ENCODE measurements at places on chromosomes 11 and 22. TPM values are rescaled to one million over a fixed set of nuclear protein-coding genes. Genes with fewer than 3 reads are reported as not detected.

ROM1 gene
- total RNA-seq: 6.3 TPM

TRPC6 gene
- 0.46 TPM for total RNA-seq

DNA sequence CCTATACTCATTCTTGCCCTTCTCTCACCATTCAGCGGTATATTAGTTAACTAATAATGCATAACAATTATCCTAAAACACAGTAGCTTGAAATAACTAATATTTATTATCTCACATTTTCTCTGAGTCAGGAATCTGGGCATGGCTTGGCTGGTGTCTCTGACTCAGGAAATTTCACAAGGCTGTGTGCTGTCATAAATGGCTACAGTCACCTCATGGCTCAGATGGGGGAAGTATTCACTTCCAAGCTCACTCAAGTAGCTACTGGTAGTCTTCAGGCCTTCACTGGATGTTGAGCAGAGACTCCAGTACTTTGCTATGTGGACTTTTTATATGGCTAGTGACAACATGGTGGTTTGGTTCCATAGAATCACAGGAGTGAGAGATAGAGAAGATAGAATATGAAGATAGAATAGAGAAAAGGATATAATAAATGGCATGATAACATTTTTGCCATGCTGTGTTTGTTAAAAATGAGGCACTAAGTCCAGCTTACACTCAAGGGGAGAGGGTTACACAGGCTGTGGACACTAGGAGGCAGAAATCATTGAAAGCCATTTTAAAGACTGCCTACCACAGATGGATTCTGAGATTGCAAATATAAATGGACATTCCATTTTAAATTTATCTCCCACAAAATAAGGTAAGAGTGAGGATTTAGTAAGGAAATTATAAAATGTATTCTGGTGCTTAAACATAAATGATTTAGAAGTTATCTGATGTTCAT is 997.8 kb upstream of the CHORDC1 start:
- ATAC-seq: peak; percentile 33

GRCh38 chr11:85310479-85310878 is 316.7 kb downstream of the DLG2 start:
- ATAC-seq: no peak

DNA sequence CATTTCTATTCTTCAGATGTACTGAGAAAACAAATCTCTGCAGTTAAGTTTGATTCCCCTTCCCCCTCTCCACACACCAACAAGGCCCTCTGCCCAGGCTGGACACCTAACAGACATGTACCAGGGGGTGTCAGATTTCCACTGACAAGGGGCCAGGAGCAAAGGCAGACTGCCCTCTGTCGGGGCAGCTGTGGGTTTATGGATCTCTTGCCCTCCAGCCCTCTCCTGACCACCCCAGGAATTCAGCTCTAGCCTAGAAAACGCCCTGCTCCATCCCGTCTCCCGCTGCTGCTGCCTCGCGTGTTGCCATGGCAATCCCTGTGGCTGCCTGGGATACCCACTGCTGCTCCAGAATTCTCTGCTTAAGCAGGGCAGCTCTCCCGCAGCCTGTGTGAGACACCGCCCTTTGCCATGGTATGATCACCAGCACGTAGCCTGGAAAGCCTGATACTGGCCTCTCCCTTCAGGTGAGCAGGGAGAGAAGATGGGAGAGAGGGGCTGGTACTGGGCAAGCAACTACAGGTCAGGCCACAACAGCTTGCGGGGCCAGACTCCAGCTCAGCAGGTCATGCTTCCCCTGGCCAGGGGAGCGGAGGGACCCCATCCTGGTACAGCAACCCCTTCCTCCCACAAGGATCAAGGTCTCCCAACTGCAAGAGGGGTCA is 41.6 kb downstream of the BUD13 start:
- peak; percentile 37 for ATAC-seq

DNA sequence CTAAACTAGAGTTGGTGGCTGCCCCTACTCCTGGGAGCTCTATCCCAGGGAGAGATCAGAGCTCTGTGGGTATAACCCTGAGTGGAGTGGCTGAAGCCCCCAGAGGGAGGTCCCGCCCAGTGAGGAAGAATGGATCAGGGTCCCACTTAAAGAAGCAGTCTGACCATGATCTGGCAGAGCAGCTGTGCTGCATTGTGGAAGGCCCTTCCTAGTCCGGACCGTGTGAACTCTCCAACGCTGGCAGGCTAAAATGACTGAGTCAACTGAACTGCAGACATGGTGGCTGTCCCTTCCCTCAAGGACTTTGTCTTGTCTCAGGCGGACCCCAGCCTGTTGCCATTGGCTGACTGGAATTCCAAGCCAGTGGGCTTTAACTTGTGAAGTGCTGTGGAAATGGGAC is 494.2 kb downstream of the FAM181B start:
- ATAC-seq: no peak

GRCh38 chr11:71144736-71145135 is 107.6 kb downstream of the SHANK2 start:
- ATAC-seq: no peak

DNA sequence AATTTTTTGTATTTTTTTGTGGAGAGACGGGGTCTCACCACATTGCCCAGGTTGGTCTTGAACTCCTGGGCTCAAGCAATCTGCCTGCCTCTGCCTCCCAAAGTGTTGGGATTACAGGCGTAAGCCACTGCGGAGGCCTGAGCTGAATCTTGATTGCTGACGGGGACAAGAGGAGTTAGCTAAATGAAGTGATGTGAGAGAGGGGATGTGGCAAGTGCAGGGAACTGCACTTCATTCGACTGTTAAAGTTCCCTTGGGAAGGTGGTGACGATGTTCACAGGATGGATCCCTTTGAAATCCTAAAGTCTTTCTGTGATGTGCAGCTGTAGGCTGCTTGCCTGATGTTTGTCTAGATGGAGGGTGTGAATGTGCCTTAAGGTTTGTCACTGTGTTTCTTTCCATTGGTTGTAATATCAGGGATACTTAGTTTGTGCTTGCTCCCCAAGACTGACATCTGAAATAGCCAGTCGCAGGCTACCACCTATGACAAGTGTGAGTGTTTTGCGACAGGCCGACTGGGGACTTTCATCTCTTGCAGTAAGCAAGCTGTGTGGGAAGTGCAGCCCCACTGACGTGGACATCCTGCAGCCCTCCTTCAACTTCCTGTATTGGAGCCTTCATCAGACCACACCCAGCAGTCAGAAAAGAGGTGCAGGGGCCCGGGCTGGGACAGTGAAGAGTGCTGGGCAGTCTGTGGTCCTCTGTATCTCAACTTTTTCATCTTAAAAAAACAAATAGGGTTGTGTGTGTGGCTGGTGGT is 19.6 kb upstream of the CCDC134 start:
- ATAC-seq: peak; percentile 82

DNA sequence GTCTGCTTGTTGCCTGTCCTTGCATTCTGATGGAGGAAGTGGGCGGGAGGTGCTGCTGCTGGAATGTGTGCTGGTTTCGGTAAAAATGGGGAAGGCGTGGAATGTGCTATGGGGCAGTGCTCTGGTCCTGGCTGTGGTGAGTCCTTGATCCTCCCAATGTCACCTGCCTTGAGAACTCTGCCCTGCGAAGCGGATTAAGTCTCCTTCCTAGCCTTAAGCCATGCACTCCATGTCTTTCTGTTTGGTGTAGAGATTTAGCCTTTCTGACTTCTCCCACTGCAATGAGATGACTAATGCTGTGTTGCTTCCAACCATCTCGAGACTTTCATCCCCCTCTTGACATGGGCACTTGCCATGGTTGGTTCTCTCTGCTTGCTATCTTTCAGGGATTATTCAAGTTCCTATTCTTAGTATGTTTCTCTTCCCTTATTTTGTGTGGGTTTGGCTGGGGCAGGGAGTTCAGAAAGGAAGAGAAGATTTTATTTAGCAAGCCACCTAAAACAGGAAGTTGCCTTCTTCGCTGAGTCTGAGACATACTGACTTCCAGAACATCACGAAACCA is 687.9 kb downstream of the NTM start:
- ATAC-seq: no peak

DNA sequence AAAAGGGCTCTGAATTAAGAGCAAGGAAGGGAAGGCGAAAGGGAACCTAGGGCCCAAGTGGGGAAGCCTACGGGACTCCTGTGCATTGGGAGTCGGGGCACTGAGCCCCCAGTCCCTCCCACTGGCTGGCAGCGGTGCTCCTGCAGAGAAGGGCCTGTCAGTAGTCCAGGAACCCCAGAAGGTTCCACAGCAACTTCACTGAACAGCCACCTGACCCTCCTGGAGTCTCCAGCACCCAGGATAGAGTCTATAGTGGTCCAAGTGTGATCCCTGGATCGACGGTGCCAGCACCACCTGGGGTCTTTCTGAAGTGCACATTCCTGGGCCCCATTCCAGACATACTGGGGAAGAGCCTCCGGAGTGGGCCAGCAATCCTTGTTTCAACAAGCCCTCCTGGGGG is 100.0 kb upstream of the B3GAT1 start:
- ATAC-seq: no peak

DNA sequence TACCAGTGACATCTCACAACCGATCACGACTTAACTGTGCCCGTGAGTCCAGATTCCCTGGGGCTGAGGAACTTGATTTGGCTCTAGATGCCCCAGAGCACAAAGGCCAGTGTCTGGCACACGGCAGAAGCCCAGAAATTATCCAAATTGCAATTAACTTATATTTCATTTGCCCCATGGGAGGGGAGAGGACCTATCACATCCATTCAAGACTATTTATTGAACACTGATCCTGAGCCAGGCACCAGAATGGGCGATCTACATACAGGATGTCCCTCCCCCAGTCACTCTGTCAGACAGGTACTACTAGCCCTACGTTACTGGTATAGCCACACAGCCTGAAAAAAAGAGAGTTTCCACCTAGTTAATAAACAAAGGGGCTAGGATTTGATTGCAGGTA is 5.1 kb downstream of the DNAL4 start:
- ATAC-seq: no peak

GRCh38 chr11:130426837-130427341 is 1.5 kb downstream of the ADAMTS8 start:
- ATAC-seq: no peak

DNA sequence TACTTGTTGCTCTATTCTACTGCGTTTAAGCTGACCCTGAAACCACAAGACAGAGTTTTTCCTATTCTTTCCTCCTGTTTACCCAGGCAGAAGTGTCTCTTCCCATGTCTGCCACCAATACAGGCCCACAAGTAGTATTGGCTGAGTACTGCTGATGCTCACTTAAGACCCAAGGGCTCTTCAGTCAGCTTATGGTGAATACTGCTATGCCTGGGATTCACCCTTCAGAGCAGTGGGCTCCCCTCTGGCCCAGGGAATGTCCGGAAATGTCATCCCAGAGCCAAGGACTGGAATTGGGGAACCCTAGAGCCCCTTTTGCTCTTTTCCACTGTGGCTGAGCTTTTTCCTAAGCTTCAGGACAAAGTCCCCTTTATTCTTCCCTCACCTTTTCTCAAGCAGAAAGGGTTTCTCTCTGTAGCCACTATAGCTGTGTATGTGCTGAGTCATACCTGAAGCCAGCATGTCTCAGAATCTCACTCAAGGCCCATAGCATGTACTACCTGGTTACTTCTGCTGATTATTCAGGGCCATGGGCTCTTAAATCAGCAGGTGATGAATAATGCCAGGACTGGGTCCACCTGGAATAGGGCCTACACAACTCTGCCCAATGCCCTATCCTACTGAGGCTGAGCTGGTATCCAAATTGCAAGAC is 745.8 kb upstream of the ANO5 start:
- ATAC-seq: peak; percentile 46

- ATAC-seq: no peak
These were observed 132.4 kb upstream of the ZC3H12C start for GRCh38 chr11:109960831-109961230.

- no peak for ATAC-seq
These were observed 9.0 kb downstream of the RAC2 start for GRCh38 chr22:37234736-37235711.

MS4A12 gene
- not detected for total RNA-seq

DNA sequence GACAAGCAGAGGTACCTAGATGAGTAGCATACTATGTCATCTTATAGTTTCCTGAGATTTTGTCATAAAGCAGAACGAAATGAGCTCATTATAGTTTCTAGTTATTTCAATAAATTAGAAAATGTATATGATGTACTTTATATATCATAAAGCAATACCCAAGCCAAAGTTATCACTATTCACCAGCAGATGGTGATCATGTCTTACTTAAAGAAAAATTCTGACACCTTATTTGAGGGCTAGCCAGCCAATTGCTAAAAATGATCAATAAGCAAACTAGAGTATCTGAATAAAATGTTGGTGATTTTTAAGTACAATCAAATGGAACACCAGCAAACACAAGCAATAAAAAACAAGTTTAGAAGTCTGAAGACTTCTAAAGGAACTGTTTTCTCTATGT is 44.1 kb downstream of the RSF1 start:
- peak; percentile 44 for ATAC-seq

RTN4R gene
- total RNA-seq: 17.7 TPM

MS4A7 gene
- total RNA-seq: not detected

- no peak for ATAC-seq
These were observed 11.9 kb downstream of the DUSP8 start for GRCh38 chr11:1560002-1560648.

DNA sequence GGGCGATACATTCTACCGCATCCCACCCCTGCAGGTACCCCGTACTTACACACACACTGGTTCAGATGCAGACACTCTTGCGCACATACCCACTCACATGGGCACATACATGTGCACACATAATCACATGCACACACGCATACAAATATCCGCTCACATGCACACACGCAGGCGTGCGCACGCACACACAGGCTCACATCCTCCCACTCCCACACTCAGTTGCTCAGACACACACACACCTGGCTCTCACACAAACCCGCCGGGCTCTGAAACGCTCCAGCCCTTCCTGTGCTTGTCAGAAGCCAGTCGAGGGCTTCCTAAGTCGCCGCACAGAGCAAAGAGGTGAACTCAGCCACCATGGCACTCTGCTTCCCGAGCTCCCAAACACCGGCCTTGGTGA is 164.5 kb downstream of the CRYBB2 start:
- peak; percentile 16 for ATAC-seq

- no peak for ATAC-seq
These were observed 38.1 kb downstream of the GRAMD4 start for GRCh38 chr22:46657996-46658947.

GAL3ST3 gene
- total RNA-seq: 2.5 TPM

DNA sequence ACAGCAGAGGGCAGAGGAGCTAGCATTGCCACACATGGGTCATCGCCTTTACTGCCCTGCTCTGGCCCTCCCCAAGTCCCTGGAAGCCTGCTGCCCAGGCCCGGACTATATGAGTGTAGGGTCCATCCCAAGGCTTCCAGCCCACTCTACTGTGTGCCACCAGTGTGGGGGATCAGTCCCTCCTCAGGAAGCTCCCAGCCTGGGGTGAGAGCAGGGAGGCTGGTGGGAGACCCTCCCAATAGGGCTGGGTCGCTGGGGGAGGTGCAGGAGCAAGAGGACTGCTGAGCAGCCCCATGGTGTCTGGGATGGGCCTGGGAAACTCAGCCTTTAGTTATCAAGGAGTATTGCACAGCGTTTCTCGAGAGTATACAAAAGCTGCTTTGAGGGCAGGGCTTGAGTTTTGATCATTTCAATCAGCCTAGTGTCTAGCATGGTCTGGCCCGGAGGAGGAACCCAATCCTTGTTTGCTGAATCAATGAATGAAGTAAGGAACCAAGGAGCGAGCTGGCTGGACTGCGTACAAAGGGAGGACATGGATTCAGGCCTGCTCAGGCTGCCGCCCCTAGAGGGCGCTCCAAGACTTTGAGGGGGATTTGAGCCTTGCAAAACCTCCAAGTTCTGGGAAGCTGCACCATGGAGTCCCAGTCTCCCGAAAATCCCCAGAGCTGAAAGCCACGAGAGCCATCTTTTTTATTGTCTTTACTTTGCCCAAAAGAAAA is 89.0 kb upstream of the PARVA start:
- ATAC-seq: peak; percentile 59

TSSC4 gene
- total RNA-seq: 38.7 TPM

Measured in motor neuron (in vitro differentiated cells).